ENCODE measurements at places on chromosomes 6 and 20. TPM values are rescaled to one million over a fixed set of nuclear protein-coding genes. Genes with fewer than 3 reads are reported as not detected.

- no peak for DNase-seq
Measured at GRCh38 chr20:58511861-58512260, 3.3 kb downstream of the APCDD1L start.

DNA sequence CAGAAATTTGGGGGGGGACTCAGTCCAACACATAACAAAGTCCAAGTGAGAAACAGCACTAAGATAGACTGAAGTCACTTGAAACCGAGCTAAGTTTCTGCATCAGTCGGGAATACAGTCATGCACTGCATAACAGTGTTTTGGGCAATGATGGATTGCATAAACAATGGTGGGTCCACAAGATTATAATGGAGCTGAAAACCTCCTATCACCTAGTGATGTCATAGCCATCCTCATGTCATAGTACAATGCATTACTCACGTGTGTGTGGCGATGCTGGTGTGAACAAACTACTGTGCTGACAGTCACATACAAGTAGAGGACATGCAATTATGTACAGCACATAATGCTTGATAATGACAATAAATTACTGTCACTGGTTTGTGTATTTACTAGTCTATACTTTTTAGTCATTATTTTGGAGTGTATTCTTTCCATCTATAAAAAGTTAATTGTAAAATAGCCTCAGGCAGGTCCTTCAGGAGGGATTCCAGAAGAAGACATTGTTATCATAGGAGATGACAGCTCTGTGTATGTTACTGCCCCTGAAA, 154.5 kb upstream of the ECI2 start:
- DNase-seq = no peak

- no peak for DNase-seq
Measured at GRCh38 chr6:33627876-33628275, 6.8 kb downstream of the ITPR3 start.

DNA sequence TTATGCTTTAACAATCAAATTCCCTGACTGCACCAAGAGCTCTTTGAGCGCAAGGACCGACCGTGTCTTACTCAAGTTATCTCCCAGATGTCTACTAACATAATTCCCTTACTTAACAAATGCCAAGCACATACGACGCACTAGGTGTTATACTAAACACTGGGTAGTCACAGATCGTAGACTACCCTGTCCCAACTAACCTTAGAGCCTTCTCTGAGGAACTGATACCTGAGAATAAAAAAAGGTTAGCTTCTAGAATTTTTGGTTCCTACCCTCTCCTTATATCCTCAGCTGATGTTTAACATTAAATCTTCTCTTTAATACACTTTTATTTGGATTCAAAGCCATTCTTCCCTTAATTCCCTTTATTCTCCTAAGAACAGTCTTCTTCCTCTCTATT, 38.5 kb downstream of the EPB41L2 start:
- no peak for DNase-seq

GRCh38 chr6:151379933-151380847, 11.2 kb downstream of the ZBTB2 start:
- DNase-seq = no peak

DNA sequence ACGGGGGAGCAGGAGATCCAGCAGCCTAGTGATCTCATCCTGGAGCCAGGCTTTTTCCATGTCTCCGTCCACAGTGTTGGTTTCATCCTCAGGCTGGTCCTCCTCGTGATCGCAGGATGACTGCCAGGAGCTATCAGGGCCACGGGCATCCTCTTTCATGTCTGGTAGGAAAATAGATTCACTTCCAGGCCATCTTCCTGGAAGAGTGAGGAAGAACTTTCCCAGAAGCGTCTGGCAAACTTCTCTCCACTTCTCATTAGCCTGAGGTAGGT, 15.3 kb upstream of the SLC9A8 start:
- no peak for DNase-seq

GRCh38 chr6:159829526-159829925, 29.4 kb downstream of the PNLDC1 start:
- DNase-seq = no peak

DNA sequence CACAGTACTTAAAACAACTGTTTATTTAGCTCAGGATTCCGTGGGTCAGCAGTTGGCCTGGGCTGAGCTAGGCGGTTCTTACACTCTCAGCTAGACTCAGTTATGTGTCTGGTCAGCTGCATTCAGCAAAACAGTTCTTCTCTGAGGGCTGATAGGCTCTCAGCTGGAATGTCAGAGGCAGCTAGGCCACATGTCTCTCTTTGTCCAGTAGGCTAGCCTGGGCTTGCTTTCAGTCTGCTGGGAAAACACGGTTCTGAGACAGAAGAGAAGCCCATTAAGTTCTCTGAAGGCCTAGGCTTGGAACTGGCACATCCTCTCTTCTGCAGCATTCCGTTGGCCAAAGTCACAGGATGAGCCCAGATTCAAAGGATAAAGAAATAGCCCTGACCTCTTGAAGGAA, 65.6 kb downstream of the TULP4 start:
- no peak for DNase-seq

DNA sequence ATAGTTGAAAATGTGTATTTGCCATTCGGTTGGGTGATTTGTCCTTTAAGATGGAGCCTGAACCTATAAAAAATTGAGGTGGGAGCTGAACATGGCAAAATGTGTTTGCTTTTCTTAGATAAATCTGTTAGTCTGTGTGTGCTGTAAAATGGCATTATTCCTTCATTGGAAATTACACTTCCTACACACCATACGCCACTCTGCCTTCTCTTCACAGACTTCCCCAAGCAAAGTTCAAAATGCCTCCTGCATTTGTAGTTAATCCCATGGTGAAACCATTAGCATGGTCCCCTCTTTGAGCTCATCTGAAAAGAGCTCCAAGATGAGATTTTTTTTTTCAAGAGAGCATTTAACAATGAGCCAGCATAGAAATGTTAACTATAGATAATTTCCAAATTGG, 567 bp downstream of the ADTRP start:
- no peak for DNase-seq

- no peak for DNase-seq
Measured at GRCh38 chr6:170271771-170272314, 19.0 kb downstream of the DLL1 start.

GRCh38 chr6:27478706-27479318, 5.9 kb upstream of the ZNF184 start:
- peak; percentile 85 for DNase-seq

- peak; percentile 35 for DNase-seq
Measured at GRCh38 chr6:47073125-47074110, 31.3 kb upstream of the ADGRF1 start.

DNA sequence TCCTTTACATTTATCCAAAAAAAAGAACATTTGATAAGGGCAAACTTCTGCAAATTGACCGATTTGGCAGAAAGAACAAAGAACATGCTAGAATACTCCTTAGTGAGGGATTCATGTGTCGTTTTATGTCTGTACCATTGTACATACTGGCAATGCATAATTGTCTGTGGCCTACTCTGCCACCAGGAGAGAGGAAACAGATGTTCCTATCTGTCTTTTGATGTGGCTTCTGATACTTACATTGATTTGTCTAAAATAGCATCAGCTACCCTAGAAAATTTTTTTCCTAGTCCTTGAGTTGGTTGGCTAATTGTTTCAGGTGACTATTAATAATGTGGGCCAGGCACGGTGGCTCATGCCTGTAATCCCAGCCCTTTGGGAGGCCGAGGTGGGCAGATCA, 654.1 kb downstream of the KIF16B start:
- DNase-seq = no peak

- no peak for DNase-seq
Measured at GRCh38 chr6:23246896-23247295, 677.5 kb downstream of the HDGFL1 start.

GNRH2 gene
- 0.65 TPM for total RNA-seq

PLCB1 gene
- not detected for total RNA-seq

ERMARD gene
- total RNA-seq = 19.3 TPM

CNR1 gene
- not detected for total RNA-seq

RHAG gene
- not detected for total RNA-seq

SLC22A2 gene
- total RNA-seq = not detected

LINC00237 gene
- total RNA-seq = not detected

All from PC-9 (cell line).